ENCODE measurements at places on chromosomes 7 and 10. TPM values are rescaled to one million over a fixed set of nuclear protein-coding genes. Genes with fewer than 3 reads are reported as not detected.

DNA sequence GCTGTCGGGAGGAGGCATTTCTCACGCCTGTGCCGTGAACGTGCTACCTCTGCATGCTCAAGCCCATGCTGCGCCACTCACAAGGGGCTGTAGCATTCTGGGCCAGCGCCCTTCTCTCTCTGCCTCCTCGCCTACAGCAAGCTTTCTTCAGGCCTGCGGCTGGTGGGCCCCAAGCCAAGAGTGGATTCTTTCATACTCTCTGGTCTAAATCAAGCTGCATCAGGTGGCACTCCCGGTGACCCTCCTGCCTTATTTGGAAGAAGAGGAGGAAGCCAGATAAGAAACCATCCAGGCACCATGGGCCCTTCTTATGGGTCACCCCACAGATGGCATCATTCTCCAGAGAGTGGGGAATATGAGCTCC, 86.7 kb upstream of the DUSP5 start:
- no peak for DNase-seq

DNA sequence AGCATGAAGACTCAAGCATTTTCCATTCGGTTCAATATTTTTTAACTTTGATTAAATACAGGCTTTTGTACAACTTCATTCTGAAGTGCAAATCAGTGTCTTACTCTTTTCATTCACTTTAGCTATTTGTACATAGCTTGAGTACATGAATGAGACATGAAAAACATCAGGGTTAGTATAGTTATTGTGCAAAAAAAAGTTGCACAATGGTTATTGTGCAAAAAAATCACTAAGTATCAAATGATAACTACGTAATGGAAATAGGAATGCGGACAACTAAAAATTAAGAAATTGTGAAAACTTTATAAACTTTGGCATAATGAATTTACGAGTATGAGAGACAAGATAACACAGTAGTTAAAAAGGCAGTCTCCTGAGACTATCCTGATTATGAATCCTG, 442.9 kb downstream of the ARL4A start:
- DNase-seq, result no peak

DNA sequence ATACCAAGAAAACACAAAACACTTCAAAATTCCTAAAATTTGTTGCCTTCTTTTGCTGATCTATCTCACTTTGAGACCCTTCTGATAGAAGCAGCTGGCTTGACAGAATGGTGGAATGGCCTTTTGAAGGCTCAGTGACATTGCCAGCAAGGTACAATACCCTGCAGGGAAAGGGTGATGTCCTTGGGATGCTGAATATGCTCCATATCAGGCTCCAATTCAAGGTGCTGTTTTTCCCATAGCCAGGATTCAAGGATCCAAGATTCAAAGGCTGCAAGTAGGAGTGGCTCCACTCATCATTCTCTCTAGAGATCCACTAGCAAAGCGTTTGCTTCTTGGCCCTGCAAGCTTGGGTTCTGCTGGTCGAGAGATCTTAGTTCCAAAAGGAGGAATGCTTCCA, 120.4 kb downstream of the USP6NL start:
- DNase-seq, result no peak

GRCh38 chr10:87534173-87534858, 29.6 kb downstream of the MINPP1 start:
- DNase-seq, result no peak

DNA sequence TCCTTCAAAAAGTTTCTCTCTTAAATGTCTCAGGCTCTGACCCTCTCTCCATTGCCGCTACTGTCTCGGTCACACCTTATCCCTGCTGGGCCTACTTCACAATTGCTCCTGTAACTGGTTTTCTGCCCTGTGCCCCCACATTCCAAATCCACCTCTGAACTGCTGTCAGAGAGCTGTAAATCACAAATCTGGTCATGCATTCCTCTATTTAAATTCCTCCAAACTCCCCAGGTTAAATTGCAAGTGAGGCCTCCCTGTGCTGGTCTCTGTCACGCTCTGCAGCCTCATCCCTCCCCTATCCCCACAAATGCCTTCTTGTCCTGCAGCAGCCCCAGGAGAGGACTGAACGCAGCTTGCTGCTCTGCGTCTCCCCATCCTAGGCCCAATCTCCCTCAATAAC, 40.4 kb upstream of the CDCA7L start:
- no peak for DNase-seq

LDB3 gene
- total RNA-seq, result 0.69 TPM

- no peak for DNase-seq
Measured at GRCh38 chr7:27739301-27739908, 557 bp upstream of the TAX1BP1 start.

DNA sequence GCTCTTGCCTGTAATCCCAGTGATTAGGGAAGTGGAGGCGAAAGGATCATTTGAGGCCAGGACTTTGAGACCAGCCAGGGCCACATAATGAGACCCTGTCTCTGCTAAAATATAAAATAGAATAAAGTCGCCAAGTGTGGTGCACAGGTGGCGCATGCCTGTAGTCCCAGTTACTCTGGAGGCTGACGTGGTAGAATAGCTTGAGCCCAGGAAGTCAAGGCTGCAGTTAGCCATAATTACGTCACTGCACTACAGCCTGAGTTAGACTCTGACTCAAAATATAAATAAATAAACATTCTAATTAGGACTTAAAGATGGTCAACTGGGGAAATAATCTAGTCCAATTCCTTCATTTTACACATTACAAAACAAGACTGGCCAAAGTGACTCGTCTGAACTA, 768 bp downstream of the CHCHD2 start:
- no peak for DNase-seq

GNAT3 gene
- total RNA-seq, result not detected

DNA sequence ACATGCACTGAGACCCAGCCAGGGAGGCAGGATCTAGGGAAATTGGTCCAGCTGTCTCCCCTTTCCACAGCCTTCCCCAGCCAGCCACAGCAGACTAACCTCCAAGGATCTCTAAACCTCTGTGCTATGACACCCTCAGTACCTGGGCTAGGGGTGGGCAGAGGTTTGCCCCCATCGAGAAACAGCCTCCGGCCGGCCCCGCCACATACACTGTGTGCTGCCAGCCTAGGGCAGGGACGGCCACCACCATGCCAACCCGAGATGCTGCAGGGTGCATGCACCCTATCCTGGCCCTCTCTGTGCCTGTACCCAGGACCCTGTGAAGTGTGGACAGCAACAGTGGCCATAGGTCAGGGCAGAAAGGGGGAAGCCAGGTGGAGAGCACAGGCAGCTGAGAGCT, 58.1 kb downstream of the PARP12 start:
- no peak for DNase-seq

NME8 gene
- total RNA-seq, result not detected

GRCh38 chr10:29970012-29970396, 89.4 kb downstream of the JCAD start:
- DNase-seq, result no peak

MXI1 gene
- 34.0 TPM for total RNA-seq

CD36 gene
- 2,707 TPM for total RNA-seq

PRF1 gene
- 21.4 TPM for total RNA-seq

PAX4 gene
- total RNA-seq, result not detected

RPEL1 gene
- total RNA-seq, result not detected

EPO gene
- not detected for total RNA-seq

- no peak for DNase-seq
Measured at GRCh38 chr10:115827231-115828009, 445.6 kb downstream of the GFRA1 start.

DNA sequence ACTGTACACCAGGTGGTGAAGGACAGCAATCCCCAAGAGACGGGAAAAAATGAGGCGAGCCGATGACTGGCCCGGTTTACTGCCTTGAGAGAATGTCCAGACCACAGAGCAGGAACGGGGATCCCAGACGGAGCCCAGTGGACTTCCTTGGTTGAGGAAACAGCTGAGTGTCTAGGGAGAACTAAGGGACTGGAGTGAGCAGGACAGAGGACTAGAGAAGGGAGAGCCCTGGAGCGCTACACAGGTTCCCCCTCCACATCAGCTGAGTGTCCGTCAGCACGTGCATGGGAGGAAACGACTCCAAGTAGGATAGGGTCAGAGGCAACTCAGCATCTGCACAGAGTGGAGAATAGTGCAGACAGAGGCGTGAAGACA, 7.1 kb upstream of the WDR86 start:
- no peak for DNase-seq
